ENCODE measurements at places on chromosomes 3 and 15.

GRCh38 chr3:35757991-35758757, 118.8 kb downstream of the ARPP21 start:
- DNase-seq = no peak

DNA sequence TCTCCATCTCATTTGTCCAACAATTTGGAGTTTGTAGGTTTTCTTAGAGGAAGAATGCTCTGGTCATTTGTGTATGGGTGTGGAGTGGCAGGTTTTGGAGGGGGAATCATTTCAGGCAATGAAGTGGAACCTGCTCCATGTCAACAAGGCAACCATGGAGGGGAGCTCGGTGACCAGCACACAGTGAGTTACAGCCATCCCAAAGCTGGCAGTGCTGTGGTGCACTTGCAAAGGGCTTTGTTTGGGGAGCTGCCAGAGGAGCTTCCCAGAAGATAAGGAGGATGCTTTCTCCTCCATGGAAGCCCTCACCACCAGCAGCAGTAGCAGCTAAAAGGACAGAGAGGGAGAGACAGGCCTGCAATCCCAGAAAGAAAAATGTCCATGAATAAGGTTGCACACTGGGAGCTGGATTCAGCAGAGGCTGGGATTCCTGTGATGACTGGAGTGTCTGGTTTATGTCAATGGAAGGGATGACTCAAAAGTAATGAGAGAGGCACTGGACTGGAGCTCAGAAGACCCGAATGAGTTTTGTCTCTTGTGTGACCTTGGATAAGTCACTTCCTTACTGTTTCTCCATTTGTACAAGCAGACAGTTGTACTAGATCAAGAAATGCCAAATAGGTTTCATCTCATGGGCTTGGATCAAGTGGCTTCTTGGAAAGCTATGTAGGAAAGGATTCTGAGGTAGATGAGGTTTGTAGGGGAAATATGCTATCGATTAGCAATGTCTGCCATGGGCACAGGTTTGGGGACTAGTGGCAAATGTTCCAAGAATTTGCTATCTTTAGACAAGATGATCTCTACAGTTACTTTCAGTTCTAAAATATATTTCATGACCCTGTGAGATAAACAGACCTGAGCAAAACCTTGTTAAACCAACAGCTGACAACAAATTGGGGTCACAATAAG, 27.2 kb upstream of the UBE2Q2 start:
- no peak for DNase-seq

- DNase-seq = no peak
Measured at GRCh38 chr15:57395292-57395691, 19.0 kb downstream of the CGNL1 start.

DNA sequence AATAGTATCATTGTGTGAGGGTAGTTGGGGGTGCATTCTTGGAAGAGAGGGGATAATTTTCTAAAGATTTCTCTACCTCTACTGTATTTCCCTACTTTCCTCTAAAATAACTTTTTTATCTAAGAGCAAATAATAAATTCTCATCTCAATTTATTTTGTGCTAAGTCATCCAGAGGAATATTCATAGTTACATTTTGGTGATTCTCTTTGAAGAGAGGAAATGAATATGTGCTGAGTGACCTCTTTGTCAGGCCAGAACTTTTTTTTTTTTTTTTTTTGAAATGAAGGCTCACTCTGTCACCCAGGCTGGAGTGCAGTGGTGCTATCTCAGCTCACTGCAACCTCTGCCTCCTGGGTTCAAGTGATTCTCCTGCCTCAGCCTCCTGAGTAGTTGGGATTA, 15.1 kb upstream of the CCDC80 start:
- no peak for DNase-seq

- DNase-seq = no peak
Measured at GRCh38 chr15:74397239-74398068, 30.0 kb upstream of the CYP11A1 start.

- DNase-seq = no peak
Measured at GRCh38 chr3:56839784-56840715, 38.3 kb upstream of the ARHGEF3 start.

DNA sequence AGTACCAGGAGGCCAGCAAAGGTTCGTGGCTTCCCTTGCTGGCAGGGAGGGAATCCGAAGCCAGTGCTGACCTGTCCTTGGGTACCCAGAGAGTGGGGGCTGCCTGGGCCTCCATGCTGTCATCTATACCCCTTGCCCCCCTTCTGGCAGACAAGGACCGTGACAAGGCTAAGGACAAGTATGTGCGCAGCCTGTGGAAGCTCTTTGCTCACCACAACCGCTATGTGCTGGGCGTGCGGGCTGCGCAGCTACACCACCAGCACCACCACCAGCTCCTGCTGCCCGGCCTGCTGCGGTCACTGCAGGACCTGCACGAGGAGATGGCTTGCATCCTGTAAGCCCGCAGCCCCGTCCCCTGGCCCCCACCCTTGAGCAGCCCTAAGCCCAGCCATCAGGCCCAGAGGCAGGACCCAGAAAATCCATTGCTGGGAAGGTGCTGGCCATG, 2.8 kb downstream of the FES start:
- DNase-seq = no peak

DNA sequence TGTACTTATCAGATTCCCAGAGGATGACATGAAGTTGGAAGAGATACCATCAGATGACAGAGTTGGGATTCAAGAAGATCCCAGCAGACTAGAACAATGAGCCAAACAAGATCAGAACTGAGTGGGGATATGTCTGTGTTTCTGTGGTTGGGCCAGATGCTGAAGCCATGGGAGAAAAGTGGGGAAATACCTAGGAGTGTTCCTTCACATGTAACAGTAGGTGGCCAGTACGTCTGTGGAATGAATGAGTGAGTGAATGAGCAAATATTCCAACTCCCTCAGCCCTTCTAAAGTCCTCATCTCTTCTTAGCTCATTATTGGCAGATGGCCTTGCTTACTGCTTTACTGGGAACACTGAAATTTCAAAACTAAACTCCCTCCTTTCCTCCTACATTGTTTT, 32.2 kb upstream of the GREM1 start:
- DNase-seq = no peak

DNA sequence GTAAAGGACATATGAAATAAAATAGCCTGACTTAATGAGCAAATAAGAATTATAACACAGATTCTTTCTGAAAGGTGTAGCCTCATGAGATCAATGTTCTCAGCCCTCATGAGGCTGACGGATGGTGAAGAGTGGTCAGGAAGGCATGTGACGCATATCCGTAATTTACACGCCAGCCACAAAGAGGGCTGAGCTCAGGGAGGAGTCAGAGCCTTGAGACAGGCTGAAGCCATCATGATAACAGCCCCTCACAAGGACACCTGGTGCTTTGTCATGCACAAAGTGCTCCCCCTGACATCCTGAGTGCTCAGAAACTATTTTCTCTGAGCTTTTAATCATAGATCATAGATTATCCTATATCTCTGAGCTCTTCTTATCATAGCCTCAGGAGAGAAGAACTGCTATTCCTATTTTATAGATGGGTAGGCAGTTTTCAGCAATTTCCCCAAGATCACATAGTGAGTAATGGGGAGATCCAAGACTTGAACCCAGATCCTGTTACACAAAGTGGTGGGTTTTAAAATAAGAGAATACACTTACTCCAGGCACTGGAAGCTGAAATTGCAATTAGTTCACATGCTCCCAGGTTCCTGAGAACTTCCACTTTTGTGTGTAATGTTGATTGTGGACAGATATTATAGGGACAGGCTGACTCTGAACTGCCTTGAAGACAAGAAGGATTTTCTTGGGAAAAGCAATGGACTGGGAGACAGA, 267.1 kb downstream of the RPLP1 start:
- no peak for DNase-seq

GRCh38 chr3:132380920-132381319, 36.4 kb upstream of the DNAJC13 start:
- DNase-seq = no peak

- DNase-seq = no peak
Measured at GRCh38 chr3:105953831-105954230, 85.0 kb upstream of the CBLB start.
